ENCODE measurements at places on chromosomes 16 and 17.

- no peak for DNase-seq
These were observed 149.9 kb downstream of the RGS9 start for GRCh38 chr17:65287040-65287439.

- DNase-seq = no peak
These were observed 209.5 kb downstream of the AATF start for GRCh38 chr17:37158290-37158689.

DNA sequence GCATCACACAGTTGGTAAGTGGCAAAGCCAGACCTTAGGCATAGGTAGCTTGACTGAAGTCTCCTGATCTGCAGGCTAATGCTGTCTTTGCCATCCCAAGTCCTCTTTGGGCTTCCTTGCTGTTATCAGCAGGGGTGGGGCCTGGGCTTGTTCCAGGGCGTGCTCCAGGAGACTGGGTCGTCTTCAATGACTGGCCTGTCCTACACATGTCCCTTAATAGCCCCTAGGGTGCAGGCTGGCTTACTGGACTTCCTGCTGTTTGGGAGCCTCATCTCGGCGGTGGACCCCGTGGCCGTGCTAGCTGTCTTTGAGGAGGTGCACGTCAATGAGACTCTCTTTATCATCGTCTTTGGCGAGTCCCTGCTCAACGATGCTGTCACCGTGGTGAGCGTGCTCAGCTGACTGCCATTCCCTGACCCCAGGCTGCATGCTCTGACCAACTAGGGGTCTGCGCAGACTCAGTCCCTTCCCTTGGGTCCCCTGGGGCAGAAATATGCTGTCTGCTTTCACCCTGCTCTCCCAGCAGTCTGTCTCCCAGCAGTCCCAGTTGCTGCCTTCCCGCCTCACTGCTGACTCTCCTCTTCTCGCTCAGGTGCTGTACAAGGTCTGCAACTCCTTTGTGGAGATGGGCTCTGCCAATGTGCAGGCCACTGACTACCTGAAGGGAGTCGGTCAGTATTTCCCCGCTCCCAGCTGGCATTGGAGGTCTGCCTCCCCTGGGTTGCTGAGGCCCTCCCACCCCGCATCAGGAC is 6.2 kb downstream of the SLC9A5 start:
- no peak for DNase-seq

- no peak for DNase-seq
These were observed 36.3 kb downstream of the PLXDC1 start for GRCh38 chr17:39115135-39115534.

DNA sequence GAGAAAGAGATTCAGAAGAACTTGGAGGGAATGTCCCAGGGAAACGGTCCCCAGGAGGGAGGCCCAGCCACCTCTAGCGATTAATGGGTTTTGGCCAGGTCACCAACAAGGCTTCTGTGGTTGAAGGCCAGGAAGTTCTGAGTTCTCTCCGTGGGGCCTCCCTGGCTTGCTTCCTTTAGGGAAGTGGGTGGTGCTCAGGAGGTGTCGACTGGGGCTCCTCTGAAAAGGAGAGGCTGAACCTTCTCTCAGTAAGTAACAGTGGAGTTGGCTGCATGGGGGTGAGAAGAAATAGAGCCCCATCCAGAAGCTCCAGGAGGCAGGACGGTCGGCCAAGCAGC is 77.1 kb upstream of the GSE1 start:
- no peak for DNase-seq

DNA sequence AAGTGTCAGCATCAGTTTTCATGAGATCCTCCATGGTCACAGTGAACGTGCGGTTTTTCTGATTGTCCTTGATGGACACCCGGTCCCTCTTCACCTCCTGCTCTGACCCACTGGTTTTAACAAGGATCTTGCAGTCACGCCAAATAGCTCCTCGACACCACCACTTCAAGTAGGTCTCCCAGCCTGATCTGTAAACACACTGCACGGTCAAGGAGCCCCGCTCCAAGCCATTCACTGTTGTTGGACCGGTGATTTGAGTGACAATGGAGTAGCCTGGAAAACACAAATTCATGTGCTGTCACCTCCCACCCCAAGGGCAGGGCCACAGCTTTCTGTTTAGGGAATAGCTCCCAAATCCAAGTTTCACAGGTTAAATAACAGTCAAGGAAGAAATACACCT is 8.2 kb downstream of the CD300LF start:
- DNase-seq = no peak

DNA sequence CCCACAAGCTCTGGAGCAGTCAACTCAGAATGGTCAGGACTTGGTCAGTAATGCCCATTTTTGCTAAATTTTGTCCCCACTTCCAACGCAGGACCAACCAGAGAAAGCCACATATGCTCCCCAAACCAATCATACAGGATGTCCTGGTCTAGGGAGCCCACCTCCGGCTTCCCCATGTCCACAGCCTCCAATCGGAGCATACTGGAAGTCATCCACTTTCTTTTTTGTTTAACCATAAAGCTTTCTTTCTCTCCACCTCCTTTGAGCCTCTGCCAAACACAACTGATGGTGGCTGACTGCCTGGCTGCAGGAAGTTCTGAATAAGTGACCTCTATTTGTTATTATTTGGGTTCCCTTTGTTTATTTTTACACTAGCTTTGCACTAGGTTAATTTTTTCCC is 549.1 kb downstream of the WWOX start:
- DNase-seq = no peak

GRCh38 chr17:32590974-32591373 is 104.2 kb downstream of the CDK5R1 start:
- DNase-seq = no peak
